ENCODE measurements at places on chromosomes 3 and 15.

DNA sequence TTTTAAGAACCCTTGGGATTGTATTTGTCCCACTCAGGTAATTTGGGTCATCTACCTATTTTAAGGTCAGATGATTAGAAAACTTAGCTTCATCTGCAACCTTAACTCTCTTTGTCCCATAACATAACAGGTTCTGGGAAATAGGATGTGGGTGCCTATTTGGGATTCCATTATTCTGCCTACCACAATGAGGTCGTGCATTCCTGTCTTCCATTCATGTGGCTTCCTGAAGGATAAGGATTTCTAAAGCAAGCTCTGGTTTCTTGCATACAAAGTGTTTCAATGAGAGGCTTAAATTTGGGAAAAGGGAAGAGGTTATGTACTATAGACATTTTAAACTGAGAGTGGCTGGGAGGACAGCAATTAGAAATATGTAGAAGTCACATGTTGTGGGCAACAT, 190.3 kb downstream of the MCTP2 start:
- DNase-seq: no peak

DNA sequence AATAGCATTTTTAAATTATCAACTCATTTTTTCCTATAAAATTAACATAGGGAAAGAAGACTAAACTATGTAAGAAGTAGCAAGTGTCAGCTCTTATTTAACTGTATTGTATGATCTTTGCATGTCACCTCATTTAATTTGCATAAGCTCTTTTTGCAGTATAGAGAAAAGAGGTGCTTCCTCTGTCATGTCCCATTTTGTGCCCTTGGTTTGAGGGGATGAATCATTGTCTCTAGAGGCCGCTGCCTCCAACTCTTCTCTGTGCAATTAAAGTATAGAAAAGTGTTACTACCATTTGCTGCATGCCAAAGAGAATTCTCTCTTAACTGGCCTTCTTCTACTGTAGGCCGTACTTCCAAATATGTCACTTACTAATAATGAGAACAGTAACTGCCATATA, 93.4 kb downstream of the LRRC28 start:
- DNase-seq: no peak

DNA sequence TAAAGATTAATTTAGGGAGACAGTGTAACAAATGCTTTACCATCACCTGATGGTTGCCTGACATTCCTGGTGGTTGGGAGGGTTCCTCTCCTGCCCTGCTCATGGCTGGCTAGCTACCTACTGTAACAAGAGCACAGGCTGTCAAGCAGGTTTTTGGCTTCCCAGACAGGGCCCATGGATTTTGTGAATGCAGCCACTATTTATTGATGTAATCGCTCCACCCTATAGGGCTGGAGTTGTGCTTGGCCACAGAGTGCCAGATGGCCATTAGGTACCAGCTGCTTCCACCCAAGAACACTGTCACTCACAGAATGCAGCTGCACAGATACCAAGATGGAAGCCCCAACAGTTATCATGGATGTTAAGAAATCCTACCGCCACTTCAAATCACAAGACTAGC, 31.0 kb upstream of the KLHL25 start:
- peak; percentile 71 for DNase-seq

DNA sequence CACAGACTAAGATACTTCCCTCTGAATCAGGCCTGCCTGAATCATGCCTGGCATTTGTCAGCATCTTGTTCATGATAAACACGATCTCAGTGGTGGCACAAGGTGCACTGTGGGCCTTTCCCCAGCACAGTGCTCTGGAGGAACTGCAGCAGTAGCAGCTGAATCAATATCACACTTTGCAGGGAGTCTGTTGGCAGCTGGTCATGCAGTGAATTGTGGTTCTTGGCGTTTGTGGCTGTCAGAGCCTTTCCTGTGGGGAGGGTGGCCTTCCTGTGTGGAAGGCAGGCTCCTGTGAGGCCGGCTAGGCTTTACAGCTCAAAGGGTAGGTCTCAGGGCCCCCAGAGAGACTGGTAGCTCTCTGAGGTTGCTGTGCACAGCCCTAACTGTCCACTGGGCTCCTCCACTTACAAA, 54.4 kb upstream of the TLE3 start:
- no peak for DNase-seq

DNA sequence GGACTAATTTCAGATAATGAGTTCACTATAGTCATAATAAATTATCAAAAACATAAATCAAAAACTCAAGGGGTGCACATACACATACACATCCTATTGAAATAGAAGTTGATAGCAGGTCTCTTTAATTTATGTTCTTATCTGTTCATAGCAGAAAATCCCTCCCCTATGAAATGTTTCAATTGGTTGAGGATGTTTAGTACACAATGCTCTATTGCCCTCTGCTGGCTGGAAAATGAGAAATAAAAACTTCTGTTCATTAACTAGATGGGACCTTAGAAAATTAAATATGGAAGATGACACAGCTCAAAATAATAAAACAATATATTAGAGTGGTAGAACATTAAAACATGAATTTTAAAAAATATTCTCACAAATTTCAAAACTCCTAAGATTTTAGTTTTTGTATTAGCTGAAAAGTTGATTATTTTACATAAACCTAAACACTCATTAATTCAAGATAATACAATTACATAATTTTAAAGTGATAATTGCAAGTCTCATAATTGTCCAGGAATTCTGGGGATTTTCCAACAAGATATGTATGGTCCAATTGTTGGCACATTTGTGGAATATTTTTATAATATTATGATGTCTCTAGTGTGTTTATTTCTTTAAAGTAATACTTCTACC, 735.0 kb downstream of the ROBO1 start:
- DNase-seq: peak; percentile 79

DNA sequence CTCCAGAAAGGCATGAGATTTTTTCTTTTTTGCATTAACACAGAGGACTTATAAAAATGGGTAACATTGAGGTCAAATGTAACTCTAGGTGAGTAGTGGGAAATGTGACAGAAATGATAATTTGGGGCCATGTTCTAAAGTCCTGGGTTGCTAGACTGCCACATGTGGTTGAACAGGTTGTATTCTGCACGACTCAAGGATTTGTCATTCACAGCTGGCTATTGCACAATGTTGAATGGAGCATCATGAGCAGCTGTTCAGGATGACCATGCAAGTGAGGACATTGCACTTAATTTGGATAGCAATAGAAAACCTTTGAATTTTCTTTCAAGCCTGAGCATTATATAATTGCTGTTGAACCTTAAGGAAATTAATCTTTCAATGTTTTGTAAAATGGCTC, 396.6 kb downstream of the NAALADL2 start:
- no peak for DNase-seq

GRCh38 chr15:78243491-78243941, 9.2 kb upstream of the ACSBG1 start:
- peak; percentile 50 for DNase-seq

GRCh38 chr3:143054011-143054410, 52.6 kb downstream of the U2SURP start:
- no peak for DNase-seq

DNA sequence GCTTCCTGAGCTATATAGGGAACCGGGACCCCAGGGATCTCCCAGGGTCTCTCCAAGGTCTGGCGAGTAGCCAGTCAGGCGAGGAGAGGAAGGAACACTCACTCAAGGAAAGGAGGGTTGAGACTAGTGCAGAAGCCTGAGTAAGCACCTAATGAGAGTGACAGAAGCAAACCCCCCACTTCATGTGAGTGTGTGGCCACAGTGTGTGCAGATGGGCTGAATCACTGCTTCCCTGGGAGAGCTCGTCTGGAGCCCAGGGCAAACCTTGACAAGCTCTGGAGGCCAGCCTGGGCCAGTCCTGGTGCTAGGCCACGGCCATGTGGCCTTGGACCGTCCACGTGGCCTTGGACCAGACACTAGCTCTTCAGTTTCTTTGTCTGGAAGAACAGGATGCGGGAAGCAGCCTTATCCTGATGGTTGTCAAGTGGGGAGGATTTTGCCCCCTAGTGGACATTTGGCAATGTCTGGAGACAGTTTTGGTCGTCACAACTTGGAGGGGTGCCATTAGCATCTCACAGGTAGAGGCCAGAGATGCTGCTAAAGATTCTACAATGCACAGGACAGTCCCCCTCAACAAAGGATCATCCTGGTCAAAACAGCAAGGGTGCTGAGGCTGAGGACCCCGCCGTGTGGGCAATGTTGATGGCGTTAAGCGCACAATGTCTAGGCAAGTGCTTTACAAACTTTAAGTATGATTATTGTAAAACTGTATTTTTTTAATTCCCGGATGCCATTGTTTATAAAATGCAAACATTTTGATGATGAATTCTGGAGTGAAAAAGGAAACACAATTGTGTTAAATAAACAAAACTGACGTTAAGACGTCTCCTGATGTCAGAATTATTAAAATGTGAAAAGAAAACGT, 34.8 kb upstream of the CTSH start:
- DNase-seq: peak; percentile 95

DNA sequence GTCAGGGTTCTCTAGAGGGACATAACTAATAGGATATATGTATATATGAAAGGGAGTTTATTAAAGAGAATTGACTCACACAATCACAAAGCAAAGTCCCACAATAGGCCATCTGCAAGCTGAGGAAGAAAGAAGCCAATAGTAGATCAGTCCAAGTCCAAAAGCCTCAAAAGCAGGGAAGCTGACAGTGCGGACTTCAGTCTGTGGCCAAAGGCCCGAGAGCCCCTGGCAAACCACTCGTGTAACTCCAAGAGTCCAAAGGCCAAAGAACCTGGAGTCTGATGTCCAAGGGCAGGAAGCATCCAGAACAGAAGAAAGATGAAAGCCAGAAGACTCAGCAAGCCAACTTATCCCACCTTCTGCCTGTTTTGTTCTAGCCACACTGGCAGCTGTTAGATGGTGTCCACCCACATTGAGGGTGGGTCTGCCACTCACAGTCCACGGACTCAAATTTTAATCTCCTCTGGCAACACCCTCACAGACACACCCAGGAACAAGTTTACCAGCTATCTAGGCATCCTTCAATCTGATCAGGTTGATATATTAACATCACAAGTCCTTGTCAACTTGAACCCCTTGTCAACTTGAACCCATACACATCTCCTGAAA, 54.2 kb upstream of the ACAD9 start:
- no peak for DNase-seq

GRCh38 chr15:36790891-36791290, 211.5 kb downstream of the CDIN1 start:
- DNase-seq: no peak

- no peak for DNase-seq
Measured at GRCh38 chr3:66655671-66656070, 154.8 kb upstream of the LRIG1 start.

DNA sequence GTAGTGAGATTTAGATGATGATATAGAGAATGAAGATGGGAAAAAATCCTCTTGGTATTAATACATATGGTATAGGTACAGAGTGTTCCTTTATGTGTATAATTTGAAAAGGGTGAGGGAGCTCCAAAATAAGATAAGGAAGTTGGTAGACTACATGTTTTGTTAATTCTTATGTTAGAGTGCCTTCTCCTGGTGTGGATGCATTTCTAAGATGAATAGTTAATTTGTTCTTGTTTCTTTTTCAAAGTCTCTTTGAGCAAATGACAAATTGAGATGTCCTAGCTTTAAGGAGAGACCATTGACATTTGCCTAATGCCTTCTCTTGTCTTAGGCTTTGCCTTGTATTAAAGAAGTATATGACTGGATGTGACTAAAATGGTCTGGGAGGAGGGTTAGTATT, 34.1 kb downstream of the AKAP13 start:
- no peak for DNase-seq

DNA sequence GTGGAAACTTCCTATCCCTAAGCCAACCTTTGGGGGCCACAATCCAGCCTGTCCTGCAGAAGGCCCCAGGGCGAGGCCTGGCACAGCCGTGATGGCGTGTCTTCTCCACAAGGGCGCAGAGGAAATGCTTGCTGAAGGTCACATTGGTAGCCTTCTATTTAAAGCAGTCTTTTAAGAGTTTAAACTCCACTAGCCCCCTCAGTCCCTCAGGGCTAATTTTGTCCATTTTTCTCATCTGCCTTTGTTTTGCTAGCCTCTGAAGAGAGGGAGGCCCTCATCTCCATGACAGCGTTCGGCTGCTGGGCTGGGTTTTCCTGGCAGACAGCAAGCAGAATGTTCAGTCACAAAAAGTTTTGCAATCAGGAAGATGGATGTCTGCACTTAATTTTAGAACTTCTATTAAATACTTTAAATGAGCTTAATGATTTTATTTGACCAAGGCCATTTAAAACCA, 40.8 kb downstream of the RARB start:
- DNase-seq: no peak

Data from NCI-H82 (cell line).